ENCODE measurements at places on chromosomes 6 and 20.

GRCh38 chr20:18224968-18225568, 63.3 kb upstream of the ZNF133 start:
- DNase-seq = no peak

DNA sequence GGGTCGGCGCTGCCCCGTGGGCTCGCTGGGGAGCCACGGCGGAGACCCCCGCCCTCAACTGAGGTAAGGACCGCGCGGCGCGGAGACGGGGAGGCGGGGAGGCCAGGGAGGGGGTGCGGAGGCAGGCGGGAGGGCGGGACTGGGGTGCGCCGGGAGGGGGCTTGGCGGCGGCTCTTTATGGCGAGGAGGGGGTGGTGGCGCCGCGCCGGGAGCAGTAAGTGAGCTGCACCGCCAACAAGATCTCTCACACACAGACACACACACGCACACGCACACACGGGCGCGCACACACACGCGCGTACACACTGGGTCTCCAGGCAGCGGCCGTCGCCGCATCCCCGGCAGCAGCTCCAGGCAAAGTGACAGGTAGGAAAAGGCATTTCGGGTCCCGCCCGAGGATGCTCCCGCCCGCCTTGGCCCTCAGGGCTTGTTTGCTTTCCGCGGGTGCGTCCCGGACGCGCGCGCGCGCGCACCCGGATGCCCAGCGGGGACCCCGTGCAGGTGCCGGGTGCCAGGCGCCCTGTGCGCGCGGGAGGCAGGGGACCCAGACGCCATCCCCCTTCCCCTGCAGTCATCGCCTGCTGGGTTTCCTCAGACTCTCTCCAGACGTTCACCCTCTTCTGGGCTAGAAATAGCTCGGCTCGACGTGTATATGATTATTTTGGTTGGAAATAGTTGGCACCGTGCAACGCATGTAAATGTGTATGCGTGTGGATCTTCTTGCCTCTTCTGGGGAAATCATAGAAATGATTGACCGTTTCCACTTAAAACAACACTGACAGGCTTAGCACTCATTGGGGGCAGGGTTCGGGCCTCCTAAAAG, at the start of gene PLCB4:
PLCB4 (plus strand) TSS at position 247 of the 823 bp plus-strand sequence. CDS start 238,728 bp downstream, outside the sequence.
- no peak for DNase-seq

DNA sequence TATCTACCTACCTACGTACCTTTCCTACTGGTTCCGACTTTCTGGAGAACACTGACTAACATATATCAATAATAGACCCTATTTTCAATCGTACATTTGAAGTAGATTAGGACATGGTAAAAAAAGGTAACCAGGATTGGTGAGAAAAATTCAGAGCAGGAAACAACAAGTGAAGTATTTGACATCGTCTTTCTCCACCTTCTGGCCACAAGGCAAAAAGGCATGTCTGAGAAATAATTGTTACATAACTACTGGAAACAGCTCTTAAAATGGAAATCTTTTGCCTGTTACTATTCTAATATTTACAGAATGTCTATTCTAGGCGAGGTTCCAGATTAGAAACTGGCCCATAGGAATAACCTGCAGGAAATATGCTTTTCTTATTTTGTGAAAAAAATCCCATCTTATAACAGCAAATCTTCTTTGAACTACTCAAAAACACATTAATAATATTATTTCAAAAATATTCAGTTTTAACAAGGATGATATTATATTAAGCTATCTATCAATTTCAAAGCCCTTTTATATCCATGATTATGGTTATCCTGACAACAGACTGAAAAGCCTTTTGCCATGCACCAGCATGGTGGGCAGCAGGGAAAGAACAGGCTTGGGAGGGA, 80.8 kb downstream of the RCAN2 start:
- no peak for DNase-seq

GRCh38 chr6:158174514-158174913, 6.4 kb downstream of the GTF2H5 start:
- DNase-seq = no peak

GRCh38 chr6:155314773-155315515, 660 bp upstream of the TFB1M start:
- no peak for DNase-seq

GRCh38 chr6:78484198-78485064, 382.9 kb upstream of the IRAK1BP1 start:
- DNase-seq = no peak

DNA sequence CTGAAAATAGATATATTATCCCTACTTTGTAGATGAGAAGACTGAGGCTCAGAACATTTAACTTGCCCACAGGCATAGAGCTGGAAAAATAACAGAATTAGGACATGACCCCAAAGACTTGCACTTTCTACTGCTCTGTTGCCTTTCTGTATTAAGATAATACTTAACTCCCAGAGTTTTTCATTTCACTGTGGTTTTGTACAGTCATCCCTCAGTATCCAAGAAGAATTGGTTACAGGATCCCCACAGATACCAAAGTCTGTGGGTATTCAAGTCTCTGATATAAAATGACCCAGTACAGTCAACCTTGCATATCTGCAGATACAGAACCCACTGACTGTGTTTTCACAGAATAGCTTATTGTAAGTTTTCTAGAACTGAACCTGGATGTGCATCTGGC, 16.8 kb downstream of the MRS2 start:
- DNase-seq = no peak

DNA sequence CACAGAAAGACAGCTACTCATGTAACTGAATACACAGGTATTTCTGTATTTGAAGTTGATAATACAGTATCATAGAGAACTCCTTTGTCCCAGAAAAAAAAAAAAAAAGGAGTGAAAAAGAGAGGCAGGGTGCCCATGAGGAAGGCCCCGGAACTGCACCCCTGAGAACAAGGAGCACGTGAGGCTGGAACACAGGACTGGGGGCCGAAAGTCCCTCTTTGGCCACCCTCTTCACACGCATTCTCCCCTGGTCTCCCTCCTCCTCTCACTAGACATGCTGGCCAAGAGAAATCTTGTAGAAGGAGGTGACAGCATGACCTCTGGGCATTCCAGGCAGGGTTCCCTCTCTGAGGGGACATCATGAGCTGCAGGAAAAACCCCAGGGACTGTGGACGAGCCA, 62.7 kb upstream of the TRAF3IP2 start:
- DNase-seq = no peak

DNA sequence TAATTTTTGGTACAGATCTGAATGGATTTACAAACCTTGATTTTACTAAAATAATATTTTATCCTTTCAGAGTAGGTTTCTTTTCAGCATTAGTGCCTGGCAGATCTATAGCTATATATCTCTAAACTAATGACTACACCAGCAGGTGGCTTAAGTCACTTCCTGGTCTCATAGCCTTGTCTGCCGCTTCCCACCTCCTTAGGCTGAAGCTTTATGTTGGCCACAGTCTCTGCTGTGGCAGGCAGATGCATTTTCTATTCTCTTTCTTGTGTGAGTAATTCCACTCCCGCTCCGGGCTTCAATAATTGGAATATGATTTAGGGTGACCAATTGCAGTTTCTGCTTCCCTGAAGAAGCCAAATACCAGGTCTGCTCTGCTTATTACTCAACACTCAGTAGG, 226.8 kb upstream of the HS3ST5 start:
- DNase-seq = no peak

GRCh38 chr6:5851261-5851757, 155.4 kb downstream of the NRN1 start:
- DNase-seq = peak; percentile 49

- no peak for DNase-seq
Observed at GRCh38 chr20:15220778-15221565, 883.6 kb upstream of the FLRT3 start.

GRCh38 chr6:37017606-37018197, 12.2 kb downstream of the FGD2 start:
- no peak for DNase-seq

DNA sequence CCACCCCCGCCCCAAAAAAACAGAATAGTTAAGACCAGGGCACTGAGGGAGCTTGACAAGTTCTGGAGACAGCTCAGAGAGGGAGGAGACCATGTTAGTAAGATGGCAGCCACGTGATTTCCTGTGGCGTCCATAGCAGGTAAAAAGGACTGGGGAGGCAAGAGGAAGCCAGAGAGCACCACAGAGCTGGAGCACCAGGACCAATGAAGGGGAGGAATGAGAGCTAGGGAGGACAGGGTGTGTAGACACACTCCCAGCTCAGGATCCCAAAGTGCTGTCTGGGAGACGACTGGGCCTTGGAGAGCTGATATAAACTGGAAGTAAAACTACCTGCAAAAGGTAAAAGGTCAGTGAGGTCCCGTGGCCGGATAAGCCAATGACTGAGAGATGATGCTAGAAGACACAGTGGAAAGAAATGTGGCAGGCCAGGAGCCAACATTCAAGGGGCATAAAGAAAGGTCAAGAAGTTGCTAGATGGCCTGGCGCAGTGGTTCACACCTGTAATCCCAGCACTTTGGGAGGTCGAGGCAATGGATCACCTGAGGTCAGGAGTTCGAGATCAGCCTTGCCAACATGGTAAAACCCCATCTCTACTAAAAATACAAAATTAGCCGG, 39.0 kb downstream of the SLC23A2 start:
- DNase-seq = no peak

DNA sequence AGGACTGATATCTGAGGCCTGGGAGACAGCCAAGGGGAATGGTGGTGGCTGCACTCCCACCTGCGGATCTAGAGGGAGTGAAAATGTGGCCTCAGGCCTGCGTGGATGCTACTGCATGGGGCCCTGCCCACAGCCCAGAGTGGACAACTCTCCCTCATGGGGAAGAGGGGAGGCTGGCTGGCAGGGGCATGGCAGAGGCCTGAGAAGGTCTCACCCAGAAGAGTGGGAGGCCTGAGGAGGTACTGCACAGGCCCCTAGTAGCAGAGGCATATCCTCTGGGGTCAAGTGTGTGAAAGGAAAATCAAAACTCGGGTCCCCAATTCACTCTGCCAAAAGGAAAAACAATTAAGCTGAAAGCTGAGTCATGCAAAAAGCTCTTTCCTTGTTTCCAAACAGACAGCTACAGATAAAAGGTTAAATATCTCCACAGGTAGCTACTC, 158.2 kb downstream of the AKAP7 start:
- no peak for DNase-seq

Measured in activated CD8-positive, alpha-beta memory T cell treated with anti-CD3 and anti-CD28 coated beads for 1 hour (primary cell).